ENCODE measurements at places on chromosomes 6 and 20.

- DNase-seq, result no peak
These were observed 21.1 kb downstream of the PDRG1 start for GRCh38 chr20:31930779-31931178.

DNA sequence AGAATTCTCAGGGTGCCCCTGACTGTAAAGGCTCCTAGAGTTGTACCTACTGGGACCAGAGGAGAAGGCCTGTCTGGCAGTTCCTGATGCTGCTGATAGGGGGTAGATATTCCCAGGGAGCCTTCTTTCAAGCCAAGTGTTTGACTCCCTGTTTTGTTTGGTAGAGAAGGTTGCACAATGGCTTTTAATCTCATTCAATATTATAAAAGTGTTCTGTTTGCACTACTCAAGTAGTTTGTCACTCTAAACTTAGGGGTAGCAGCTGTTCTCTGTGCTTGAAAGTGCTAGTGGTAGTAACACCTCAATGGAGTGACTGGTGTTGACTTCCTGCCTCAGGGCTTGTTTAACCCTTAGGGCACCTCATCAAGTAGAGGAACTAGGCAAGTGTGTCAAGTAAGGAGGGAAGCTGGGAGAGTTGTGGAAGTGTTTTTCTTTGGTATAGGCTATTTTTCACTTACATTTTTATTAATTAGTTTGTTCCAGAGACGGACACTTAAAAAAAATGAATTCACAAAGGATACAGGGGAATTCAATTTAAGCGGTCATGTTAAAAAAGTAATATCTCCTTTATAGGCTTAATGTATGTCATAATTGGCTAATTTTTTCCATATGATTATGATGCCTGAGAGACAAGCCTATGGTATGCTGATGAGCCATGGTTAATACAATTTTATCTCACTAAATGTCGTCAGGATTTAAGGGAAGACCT lies 38.1 kb downstream of the BICRAL start:
- no peak for DNase-seq

- no peak for DNase-seq
These were observed 60.1 kb downstream of the FUT9 start for GRCh38 chr6:96075826-96076225.

DNA sequence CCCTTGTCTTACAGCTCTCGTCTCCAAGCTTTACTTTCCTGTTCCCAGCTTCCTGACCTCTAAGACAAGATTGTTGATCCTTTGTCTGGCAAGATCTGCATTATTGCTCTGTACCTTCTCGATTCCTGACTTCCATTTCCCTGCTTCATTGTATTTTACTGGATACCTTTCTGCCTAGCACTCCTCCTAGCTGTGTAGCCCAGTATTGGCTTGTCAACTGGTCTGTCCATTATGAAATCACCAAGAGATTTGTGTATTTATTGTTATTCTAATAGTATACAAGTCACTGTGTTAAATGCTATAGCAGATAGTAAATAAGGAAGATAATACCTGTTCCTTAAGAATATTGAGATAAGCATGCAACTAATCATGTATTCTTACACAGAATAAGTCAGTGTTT lies 305.4 kb downstream of the CDKAL1 start:
- no peak for DNase-seq

DNA sequence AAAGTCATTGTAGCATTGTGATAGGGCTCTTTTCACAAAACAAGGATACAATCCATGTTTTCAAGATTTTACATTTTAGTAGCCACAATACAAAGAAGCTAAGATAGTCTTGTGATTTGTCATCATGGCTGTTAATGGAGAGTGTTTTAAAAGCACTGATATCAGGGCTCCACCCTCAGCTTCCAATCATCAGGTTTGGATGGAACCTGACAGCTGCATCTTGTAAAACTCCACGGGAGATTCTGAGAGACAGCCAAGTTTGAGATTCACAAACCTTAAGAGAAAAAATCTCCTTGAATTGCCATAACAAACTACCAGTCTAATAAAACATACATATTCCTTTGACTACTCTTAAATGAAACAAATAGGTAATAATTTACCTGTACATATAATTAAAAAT lies 280.2 kb downstream of the ESR1 start:
- no peak for DNase-seq

DNA sequence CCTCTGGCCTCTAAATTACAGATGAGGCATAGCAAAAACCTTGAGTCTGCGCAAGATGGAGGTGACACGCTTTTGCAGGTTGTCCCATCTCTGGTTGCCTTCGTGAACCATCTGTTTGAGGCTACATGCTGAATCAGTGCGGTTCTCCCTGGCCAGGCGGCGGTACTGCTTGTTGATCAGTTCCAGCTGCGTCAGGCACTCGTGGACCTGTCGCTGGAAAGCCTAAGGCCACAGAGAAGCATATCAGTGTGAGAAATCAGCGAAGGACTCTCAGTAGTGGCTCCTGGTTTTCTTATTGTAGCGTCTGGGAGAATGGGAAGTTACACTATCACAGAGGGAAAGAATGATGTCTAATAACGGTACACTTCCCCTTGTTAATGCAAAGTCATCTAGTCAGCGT lies 344.4 kb downstream of the ESR1 start:
- DNase-seq, result no peak

All from H9 (cell line).